ENCODE measurements at places on chromosomes 16 and 17. TPM values are rescaled to one million over a fixed set of nuclear protein-coding genes. Genes with fewer than 3 reads are reported as not detected.

DNA sequence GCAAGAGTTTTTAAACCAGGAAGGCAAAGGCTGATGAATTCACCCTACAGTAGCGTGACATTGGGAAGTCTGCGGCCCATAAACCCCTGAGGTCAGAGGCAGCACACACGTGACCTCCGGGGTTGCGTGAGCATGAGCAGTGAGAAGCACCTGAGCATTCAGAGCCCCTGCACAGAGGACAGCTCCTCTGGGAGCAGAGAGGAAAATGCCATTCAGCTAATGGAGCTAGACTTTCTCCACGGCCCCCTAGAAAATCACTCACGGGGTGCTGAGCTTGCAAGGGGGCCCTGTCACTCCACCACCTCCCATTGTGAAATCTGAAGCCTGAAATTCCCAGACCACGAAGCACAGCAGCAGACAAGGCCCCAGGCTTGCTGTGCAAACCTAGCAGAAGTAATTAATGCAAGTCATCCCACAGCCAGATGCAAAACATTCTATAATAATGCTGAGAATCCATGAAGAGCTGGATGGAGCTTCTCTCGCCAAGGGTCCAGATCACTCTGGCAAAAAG is 114.9 kb upstream of the RCVRN start:
- no peak for DNase-seq

GRCh38 chr17:55272711-55273578 is 8.2 kb downstream of the HLF start:
- DNase-seq = no peak

DNA sequence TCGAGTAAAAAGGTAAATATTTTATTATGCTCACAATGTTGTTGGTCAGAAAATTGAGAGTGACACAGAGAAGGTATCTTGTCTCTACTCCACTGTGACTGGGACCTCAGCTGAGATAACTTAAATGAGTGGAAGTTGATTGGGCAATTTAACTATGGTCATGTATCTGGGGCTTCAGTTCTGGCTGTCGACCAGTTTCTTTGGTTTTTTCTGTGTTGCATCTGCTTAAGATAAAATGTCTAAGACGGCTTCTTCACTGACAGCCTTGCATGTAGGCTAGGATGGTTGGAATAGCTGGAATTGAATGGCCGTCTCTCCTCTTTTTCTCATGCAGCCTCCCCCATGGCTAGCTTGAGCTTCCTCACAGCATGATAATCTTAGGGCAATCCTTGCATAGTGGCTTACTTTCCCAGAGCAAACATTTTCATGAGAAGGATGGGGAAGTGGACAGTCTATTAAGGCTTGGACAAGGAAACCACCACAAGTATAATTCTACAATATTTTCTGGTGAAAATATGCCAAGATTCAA is 433.7 kb downstream of the KIF2B start:
- DNase-seq = no peak

GRCh38 chr16:66342294-66342900 is 24.1 kb upstream of the CDH5 start:
- no peak for DNase-seq

CNGB1 gene
- total RNA-seq = not detected

CFAP52 gene
- not detected for total RNA-seq

PTX4 gene
- total RNA-seq = not detected

All from HFFc6 (cell line).